AG09309 (cell line): ENCODE measurements at places on chromosomes 6 and 20.

- no peak for DNase-seq
Observed at GRCh38 chr20:52261792-52262191, 70.2 kb upstream of the ZFP64 start.

GRCh38 chr20:45097485-45098102 lies 3.3 kb downstream of the KCNS1 start:
- no peak for DNase-seq

DNA sequence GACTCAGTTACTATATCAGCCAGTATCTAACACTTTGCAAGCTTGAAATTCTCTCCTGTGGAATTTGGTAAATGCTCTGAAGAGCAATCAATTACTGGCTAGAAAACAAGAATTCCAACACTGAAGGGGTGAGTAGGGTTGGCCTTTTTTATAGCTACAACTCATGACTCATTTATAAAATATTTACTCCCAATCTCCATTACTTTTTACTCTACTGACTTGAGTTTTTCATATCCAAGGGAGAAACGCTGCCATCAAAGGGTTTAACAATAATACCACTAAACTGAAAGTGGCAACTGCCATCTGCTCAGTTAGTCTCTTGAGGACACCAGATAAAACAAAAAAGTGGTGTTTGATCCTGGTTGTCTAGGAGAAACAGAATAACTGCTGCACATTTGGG lies 203.1 kb downstream of the UBE3D start:
- peak; percentile 75 for DNase-seq

GRCh38 chr20:47356220-47356525 lies 326 bp downstream of the ZMYND8 start:
- DNase-seq, result no peak

GRCh38 chr20:5354901-5355300 lies 38.1 kb upstream of the PROKR2 start:
- no peak for DNase-seq

- DNase-seq, result no peak
Observed at GRCh38 chr20:42587427-42587826, 602.3 kb downstream of the PTPRT start.
